Activated CD8-positive, alpha-beta memory T cell treated with anti-CD3 and anti-CD28 coated beads for 4 hours (primary cell): ENCODE measurements at places on chromosomes 5 and 9.

DNA sequence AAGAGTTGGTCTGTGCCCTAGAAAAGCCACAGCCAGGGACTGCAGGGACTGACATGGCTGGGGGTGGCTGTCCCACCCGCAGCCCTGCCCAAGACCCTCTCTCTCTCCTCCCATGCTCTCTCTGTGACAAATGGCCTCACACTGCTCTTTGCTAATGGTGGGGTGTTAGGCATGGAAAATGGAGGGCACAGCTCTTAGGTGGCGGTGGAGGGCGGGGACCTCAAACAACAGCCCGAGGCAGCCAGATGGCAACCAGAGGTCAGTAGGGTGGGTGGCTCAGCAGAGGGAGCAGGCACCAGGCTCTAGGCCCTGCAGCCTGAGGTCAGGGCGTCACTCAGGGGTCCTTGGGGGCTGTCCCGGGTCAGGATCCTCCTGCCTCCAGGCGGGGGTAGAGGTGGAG, 73.9 kb upstream of the DAB2IP start:
- no peak for DNase-seq

- DNase-seq, result no peak
Observed at GRCh38 chr5:178429491-178430185, 160.6 kb downstream of the COL23A1 start.

GRCh38 chr5:115186794-115187193, 17.1 kb upstream of the TRIM36 start:
- DNase-seq, result no peak

- DNase-seq, result no peak
Observed at GRCh38 chr5:92283521-92283920, 900.4 kb upstream of the ARRDC3 start.

DNA sequence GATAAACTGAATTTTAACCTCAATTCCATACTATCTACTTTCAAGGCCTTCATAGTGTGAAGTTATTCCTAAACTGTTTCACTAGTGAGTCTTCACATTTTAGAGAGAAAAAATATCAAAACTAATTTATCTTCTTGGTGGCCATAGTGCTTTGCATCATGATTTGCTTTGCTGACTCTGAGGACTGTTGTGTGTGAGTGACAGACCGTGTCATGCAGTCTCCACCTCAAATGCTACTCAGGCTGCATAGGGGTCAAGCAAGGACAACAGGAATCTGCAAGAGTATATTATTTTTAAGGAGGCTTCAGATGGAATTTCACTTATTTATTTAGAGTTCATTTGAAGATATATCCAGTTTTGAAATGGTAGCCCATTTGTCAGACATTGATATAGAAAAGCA, 34.5 kb downstream of the MACIR start:
- no peak for DNase-seq

GRCh38 chr5:109701252-109701651, 11.5 kb downstream of the MAN2A1 start:
- DNase-seq, result no peak

DNA sequence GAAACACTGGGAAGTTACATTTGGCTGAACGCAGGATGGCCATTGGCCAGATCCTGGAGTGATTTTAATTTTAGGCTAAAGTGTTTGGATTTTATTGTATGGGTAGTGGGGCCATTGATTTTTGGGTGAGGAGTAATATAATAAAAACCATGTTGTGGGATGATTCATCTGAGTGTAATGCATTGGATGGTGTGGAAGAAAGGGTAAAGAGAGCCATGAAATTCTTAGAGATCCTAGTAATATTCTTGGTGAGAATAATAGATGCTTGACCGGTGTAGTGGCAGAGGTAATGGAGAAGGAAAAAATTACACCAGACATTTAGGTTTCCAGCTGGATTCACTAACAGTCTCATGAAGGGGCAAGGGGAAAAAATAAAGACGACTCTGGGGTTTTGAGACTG, 158.1 kb downstream of the NPR3 start:
- no peak for DNase-seq

GRCh38 chr5:32814620-32815019, 103.5 kb downstream of the NPR3 start:
- no peak for DNase-seq

- DNase-seq, result no peak
Observed at GRCh38 chr9:111035543-111036428, 2.5 kb downstream of the LPAR1 start.

DNA sequence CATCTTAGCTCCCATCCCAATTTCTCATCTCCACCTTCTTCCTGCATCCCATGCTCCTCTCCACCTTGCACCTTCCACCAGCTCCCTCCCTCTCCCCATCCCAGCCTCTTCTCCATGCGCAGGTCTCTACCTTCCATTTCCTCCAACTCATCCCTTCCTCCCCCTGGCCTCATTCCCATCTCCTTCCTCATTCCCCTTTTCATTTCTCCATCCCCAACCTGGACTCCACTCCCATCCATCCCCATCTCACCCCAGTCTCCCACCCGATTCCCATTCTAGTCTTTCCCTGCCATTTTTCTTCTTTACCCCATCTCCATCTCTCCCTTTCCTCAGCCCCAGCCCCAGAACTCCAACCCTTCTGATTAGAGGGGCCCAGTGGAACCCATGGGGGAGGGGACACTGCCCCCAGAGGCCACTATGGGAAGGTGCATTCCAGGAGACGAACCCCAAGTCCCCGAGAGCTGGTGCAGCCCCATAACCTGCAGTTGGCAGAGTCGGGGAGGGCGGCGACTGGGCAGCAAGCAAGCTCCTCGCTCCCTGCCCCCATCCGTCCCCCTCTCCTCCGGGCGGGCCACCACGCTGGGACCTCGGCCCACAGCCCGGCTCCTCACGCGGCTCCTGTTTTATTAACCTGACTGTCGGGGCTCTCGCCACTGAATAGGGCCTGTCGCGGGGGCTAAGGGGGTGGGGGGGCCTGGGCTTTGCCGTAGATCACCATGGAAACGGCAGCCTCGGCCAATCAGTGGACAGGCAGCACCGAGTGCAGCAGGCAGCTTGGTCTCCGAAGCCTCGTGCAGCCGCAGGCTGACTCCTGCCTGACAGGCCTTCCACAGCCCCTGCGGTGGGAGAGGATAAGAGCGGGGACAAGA, 66.7 kb downstream of the PCDH1 start:
- no peak for DNase-seq

GRCh38 chr5:36418152-36418979, 116.7 kb upstream of the RANBP3L start:
- no peak for DNase-seq

DNA sequence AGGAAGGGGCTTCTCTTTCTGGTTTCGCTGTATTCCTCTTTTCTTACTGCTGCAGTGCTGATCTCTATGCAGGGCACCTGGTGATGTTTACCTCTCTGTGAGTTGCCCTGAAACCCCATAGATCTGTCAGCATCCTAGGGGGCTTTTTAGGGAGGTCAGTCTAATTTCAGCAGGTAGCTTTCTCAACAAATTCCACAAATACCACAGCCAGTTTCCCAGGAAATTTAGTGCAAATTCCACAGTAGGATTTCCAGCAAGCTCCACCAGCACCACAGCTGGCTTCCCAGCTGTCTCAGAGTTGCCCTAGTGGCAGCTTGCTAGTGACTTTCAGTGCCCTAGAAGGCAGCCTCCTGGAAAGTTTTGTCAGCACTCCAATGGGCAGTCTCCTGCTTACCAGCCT, 379.1 kb upstream of the SMC2 start:
- DNase-seq, result no peak

GRCh38 chr9:113787871-113788270, 88.2 kb upstream of the ZNF618 start:
- DNase-seq, result no peak

DNA sequence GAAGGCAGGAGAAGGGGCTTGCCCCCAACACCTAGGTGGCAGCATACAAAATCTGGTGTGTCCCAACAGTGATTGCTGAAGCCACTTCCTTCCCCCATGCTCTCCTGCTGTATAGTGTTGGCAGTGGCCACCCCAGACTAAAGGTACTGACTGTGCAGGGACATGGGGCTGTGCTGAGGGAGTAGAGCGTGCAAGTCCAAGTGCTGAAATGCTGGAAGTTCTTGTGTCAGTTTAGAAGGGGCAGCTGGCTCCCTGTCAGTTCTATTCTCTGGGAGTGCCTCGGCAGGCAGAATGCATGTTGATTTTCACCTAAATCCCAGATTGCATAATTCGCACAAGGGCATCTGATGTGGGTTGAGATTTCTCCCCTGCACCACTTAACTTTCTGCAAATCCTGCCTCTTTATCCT, 68.6 kb downstream of the GDNF start:
- no peak for DNase-seq

GRCh38 chr5:158049459-158049858, 190.5 kb upstream of the CLINT1 start:
- DNase-seq, result no peak

DNA sequence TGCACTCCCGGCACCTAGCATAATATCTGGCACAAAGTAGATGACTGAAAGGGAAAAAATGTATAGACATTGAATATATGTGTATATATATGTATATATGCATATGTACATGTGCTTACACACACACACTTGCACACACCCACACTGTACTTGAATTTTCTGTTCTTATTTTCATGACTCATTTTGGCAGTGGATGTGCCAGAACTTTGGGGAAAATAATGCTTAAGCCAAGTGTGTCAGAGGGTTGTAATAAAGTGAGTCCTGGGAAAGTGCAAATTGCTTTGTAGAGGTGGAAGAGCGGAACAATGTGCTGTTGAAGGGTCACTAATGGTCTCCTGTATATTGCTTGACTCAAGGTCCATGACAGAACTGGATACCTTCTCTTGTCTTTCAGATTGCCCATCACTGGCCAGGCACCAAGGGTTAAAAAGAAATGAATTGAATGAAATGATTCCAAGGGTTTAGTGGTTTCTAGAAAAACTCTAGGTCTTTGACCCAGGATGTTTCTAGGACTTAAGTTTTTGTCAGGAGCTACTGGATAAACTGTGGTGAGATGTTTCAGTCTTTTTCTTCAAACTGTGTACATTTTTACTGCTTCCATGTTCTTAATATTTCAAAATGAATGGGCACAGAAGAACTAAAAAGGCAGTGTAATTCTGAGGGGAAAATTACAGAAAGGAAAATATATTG, 129.9 kb upstream of the MOCS2 start:
- no peak for DNase-seq

DNA sequence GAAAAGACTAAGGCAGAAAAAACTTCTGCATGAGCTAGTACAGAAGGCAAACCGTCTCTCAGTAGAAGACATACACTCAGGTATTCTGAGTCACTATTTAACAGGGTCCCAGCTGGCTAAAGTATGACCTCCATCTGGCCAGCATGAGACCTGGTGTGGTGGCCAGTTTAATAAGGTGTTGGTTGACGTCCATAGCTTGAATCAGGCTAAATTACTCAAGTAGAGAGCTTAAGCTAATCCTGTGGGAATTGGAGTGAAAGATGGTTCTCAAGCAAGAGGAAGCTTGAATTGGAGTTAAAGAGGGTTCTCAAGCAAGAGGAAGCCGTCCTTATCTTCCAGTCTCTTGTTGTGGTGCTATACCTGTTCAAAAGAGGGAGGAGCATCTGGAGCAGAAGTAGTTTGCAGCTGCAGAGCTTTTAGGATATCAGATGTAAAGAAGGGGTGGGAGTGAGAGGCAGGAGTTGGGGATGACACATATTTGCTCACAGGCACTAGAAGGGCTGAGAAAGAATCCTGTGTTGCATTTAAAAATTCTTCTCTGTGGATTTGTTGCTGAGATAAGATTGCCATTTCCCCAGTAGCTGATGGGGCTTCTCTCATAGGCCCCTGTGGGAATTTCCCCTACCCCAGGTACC, 136.1 kb upstream of the RUSC2 start:
- DNase-seq, result no peak

DNA sequence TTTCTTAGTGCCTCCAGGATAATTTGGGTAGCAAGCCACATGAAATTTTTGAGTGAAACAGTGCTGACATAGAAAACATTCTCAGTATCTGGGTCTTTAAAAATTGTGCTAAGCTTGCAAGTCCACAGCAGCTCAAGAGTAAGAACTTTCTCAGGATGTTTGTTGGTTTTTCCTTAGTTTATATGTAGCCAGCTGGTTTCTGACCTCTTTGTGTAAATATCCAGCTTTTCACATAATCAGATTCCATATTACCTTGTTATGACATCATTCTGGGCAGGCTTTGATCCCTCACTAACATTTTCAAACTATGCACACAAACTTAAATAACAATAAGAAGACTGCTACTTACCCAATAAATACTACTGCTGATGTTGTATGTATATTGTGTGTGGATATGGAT, 82.9 kb upstream of the VCAN start:
- no peak for DNase-seq

- DNase-seq, result no peak
Observed at GRCh38 chr9:5621327-5621726, 7.6 kb upstream of the RIC1 start.

DNA sequence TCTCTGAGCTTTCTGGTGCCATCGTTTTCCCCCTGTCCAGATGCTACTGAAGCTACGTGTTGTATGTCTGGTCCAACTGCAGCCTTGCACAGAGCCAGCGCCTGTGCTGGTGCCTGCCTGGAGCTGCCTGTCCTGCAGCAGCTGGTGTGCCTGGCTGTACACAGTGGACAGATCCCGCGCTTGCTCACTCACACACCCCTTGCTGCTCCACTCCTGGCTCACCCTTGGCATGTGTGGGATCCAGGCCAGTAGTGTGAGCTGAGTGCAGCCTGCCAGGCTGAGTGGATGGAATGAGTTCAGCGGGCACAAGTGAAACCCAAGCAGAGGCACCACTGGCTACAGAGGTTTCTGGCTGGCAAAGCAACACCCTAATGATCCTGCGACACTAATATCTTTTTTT, 40.4 kb downstream of the FER start:
- DNase-seq, result no peak

GRCh38 chr5:1156754-1157460, 44.5 kb upstream of the SLC6A19 start:
- no peak for DNase-seq
